Cerebellar cortex (tissue), 1 donor: ENCODE measurements at places on chromosomes 6 and 20.

DNA sequence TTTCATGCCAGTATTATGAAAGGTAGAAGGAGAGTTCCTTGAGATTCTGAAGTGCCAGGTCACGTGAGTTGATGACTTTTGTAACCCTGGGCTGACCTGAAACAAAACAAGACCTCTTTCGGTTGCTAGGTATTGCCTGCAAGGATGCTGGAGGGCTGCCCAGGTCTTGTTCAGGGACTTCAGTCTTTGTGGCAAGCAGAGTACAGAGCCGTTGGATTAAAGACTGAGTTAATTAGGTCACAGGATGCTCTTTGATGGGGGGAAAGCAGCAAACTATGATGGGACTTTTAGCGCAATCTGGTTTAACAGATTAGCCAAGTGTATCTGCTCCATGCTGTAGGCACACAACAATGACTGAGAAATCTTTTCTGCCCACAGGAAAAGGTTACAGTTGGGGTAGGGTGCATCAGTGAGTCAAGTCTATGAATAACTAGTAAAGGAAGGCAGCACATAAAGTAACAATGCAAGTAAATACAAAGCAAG lies 12.8 kb upstream of the ELOVL5 start:
- no peak for DNase-seq

DNA sequence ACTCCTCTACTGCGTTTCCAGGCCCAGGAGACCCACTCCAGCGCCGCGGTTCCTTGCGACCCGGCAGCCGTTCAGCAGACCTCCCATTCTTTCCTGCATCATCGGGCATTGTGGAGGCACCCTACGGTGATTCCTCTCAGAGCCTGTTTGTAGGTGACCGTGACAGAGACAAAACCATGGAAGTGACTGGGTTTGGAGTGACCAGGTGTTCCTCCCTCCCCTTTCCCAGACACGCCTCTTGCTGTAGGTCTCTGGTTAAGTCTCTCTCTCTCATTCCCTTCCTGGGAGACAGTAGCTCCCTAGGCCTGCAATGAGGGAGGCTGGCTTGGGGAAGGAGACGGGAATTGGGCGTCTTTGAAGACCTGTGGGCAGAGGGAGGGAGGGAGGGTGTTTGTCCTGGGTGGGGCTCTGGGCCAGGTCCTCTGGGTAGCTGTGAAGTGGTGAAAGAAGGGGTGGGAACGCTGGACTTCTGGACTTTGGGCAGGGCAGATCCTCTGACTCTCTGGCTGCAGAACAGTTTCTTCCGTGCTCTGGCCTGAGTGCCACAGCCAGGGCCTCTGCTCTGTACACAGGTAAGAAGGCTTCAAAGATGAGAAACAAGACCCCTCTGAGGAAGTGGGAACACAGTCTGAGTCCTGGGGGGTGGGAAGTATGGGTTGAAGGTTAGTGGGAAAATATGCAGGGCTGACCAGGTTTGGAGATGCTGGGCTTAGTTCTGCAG lies 763 bp downstream of the KLC4 start:
- DNase-seq: peak; percentile 50

GRCh38 chr6:43966374-43966658 lies 160.9 kb downstream of the MRPL14 start:
- no peak for DNase-seq

- DNase-seq: no peak
Observed at GRCh38 chr6:161462148-161462547, 188.3 kb upstream of the AGPAT4 start.

DNA sequence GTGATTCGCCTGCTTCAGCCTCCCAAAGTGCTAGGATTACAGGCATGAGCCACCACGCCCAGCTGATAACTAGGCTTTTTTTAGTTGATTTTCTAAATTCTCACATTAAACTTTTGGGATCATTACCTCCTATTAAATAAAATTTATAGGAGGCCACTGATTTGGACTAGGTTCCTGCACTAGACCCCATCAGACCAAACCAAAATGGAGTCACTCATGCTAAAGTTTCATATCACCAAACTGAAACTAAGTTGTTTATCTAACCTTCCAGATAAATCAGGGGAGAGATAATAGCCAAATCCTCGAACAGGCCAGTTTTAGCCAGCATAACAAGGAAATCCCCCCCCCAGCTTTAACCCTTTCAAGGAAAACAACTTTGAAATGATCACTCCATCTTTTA lies 98.4 kb upstream of the SLC22A16 start:
- DNase-seq: no peak

- peak; percentile 86 for DNase-seq
Observed at GRCh38 chr6:159968295-159969203, at the start of gene IGF2R. Gene IGF2R, plus strand, starts transcription at chr6:159969082. Its CDS starts 165 bp downstream, at chr6:159969247.

DNA sequence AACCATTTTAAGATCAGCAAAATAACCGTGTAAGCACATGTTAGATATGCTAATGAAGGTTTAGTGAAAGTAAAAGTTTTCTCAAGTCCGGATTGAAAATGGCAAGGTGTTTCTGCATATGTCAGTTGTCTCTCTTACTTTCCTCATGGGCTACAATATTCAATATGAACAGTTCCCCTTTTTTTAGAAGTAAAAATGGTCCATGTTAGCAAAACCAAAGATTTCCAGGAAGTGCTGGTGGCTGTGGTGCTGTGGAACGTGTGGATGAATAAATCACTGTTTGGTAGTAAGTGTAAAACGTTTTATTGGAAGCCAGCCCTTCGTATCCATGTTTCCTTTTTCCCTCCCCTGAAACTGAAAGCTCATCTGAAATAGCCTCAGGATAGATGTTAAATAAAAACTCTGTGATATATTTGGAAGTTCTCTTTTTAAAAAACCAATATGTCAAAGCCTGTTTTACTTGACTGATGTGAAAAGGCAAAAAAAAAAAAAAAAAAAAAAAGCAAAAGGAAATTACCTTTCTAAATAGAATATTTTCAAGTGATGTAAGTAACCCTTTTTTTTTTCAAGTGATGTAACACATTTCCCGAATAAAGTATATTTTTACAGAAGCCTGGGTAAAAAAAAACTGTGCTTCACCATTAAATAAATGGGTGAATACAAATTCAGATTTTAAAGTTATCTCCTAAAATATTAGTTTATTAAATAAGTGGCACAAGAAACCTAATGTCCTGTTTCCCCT lies 41.9 kb downstream of the PLEKHG1 start:
- no peak for DNase-seq

DNA sequence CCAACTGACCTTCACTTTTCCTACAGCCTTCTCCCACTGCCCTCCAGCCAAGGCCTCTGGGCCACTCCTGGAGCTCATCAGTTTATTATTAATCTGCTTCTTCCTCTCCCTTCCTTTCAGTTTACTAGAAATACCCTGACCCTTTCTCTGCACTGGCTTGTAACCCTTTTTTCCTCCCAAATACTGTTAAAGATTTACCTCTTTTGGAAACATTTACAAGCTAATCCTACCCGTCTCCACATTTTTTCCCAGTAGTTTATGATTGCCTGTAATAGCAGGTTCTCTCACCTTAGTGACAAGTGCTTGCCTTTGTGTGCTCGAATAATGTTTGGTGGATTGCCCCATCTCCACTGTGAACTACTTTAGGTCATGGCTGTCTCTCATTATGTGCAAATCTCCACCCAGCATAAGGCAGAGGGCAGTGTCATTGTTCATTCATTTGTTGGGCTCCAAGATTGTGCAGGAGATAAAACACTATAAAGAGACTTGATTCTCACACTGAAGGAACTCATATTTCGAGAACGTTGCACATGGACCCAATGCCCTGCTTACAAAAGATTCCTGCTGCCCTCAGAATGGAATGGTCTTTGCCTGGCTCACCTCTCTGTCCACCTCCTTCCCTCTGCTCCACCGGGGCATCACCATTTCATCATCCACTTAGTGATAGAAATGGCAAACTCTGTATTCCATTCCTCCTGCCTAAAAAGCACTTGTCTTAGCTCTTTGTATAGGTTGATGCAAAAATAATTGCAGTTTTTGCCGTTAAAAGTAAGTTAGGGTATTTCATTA lies 491.1 kb downstream of the UTRN start:
- DNase-seq: no peak

DNA sequence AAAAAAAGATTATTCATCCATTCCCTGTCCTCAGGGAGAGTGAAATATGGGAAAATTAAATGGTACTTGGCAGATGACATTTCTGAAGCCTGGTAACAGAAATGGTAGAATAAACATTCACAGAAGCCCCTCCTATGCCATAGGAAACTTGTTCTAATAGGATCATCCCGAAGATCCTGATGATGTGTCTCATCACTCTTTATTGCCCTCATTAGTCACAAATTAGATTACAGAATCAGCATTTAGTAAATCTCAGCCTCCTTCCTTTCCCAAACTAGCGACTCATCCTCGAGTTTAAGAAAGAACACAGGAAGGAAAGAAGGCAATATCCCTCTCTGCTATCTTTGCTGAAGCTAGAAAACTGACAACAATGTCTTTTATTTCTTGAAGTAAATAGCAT lies 154.4 kb downstream of the TMEM200A start:
- no peak for DNase-seq

DNA sequence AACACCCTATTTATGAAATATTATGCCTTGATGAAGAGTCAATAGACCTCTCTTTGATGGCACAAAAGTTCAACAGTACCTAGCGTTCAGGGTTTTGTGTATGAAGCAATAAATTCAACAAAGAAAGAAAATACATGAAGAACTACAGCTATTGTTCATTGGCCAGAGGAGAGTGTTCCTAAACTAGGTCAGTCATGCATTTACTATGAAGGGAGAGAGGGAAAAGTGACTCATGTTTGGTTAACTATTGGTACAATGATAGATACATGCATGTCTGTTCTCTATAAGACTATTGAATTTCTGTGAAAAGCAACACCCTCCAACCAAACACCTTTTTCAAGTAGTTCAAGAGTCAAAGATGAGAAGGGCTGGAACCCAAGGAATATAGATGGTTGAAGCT lies 50.7 kb downstream of the CLIC5 start:
- DNase-seq: no peak

- DNase-seq: no peak
Observed at GRCh38 chr6:100339574-100340255, 125.0 kb downstream of the SIM1 start.

DNA sequence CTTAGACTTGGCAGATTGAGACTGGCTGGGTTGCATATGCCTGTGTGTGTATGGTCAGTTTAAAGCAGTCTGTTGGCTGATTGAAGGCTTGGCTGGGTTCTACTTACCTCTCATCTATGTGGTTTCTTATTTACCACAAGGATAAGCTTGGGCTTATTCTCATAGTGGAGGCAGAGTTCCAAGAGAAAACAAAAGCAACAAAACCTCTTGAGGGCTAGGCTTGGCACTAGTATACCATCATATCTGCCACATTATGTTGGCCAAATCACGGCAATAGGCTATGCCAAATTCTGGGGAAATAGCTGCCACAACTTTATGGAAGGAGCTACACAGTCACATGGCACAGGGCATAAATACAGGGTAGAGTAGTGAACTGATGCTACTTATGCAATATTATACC lies 714.1 kb downstream of the CBLN4 start:
- no peak for DNase-seq

GRCh38 chr20:37519508-37520418 lies 1.3 kb upstream of the NNAT start:
- DNase-seq: no peak

- DNase-seq: no peak
Observed at GRCh38 chr6:88574651-88575050, 388.8 kb downstream of the RNGTT start.

- no peak for DNase-seq
Observed at GRCh38 chr20:1323256-1323655, 5.7 kb downstream of the SDCBP2 start.

DNA sequence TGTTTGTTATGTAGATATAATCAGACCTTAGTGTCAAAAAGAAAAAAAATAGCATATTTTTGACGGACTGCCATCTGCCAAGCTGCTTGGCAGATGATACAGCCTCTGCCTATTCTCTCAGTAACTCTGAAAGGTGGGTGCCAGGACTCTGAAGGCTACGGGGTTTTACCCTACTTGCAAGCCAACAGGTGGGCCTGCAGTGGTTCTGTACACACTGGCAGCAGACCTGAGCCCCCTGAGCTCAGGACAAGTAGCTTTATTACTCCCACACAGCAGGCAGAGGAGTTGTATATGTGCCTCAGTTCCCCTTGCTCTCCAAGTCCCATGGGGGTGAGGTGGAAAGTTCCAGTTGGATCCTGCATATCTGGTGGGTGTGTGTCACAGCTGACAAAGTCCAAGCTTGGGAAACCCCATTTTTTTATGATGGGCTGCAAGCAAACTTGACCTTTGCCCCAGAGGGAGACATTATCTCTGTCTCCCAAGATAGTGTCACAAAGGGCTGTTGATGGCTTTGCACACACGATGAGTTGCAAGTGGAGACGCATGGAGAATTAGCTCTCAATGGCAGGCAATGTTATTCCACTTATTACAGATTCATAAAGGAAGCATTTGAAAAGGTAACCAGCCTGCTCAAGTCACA lies 20.5 kb upstream of the AFDN start:
- no peak for DNase-seq

DNA sequence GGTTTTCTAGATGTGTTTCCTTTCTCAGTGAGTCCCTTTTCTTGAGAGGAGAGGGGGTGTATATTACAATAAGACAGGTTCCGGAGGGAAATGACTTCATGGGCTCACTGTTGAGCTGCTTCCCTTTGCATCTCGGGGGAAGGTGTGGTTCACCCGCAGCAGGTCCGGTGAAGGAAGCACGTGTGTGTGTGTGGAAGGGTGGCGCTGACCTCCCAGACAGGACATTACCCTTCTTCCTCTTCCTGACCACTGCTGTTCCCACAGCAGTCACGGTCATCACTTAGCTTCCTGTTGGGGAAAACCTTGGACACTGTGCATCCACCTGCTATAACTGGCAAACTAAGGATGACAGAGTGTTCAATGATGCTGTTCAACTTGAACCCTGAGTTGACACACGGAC lies 83.6 kb downstream of the PLEKHG1 start:
- DNase-seq: no peak

DNA sequence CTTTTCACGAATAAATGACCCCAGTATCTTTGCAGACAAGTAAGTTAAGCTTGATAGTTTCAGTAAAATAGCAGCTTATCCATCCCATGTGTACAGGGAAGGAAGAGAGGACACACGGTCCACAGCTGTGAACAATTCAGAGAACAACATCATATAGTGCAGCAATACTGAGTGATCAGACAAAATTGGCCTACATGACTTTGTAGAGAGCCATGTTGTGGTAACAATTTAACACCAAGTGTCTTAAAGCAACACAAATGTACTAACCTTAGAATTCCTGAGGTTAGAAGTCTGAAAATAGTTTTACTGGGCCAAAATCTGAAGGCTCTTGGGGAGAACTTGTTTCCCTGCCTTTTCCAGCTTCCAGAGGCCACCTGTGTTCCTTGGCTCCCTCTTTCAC lies 12.5 kb downstream of the FAM184A start:
- DNase-seq: no peak

GRCh38 chr6:169501128-169501527 lies 200.7 kb downstream of the WDR27 start:
- DNase-seq: no peak

GRCh38 chr6:167267921-167268401 lies 23.2 kb upstream of the UNC93A start:
- DNase-seq: no peak

DNA sequence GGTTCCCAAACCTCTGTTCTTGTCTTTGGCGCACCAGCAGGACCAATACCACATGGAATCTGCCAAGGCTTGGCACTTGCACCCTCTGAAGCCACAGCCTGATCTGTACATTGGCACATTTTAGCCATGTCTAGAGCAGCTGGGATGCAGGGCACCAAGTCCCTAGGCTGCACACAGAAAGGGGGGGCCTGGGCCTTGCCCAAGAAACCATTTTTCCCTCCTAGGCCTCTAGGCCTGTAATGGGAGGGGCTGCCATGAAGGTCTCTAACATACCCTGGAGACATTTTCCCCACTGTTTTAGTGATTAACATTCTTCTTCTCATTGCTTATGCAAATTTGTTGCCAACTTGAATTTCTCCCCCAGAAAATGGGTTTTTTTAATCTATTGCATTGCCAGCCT lies 5.4 kb upstream of the FAM120B start:
- no peak for DNase-seq

- no peak for DNase-seq
Observed at GRCh38 chr6:75275067-75275466, 9.5 kb downstream of the TMEM30A start.
